AG20443 (cell line): ENCODE measurements at places on chromosomes 11 and 22.
A peak's percentile ranks its signal among the peaks of the same experiment; 100 is the strongest.

- no peak for DNase-seq
Observed at GRCh38 chr11:6625832-6626420, 6.7 kb upstream of the TPP1 start.

DNA sequence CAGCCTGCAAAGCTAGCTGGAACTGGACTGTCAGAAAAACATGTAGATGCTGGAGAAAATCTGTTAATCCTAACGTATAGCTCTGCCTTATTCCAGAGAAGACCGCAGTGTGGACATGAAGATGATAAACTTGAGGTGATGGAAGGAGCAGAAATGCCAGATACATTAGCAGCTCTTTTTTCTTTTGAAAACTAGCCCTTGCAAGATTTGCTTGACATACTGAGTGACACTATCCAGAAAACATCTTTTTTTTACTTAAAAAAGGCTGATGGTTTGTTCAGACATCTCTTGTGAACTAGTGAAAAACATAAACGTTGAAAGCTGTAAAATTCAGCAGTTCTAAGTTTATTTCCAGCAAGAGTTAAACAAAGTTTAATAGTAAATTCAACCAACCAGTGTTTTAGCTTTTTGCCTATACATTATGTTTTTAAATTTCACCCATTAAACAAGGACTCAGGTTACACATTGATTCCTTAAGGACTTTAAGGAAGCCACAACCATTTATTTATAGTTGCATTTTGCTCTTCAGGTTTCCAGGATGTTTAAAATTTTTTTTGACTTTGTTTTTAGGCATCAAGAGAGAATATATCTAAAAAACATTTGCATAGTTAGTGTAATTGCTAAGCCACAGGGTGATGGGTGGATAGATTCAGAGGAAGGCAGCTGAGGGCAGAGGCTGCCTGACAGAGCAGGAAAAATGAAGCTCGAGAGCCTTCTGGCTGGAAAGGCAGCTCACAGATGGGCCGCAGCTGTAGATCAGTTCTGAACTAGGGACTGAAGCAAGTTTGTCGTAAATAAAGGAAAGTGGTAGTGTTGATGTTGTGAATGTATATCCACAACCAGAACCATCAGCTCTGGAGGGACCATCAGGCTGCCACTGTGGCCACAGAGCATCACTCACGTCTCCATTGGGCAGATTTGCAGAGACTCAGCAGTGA is 9.5 kb downstream of the SNAP29 start:
- DNase-seq: no peak

DNA sequence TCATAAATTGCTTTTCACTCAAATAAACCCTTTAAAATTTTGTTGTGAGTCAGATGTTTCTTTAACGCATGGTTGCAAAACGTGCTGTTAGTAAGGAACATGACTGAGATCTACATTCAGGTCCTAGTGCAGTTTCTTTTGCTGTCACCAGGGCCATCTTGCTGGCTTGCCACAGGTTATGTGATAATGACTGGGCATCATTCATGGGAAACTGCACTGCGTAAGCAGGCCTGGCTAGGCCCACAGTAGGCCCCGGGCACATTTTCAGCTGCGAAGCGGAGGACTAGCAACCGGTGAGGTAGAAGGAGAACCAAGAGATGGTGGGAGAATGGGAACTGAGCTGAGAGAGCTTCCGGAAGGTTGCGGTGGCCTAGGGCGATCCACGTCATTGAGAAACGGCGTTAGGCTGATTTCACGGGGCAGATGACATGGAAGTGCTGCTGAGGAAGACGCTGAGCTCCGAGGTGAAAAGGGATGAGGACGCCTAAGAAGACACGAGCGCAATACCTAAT is 3.2 kb upstream of the KLHDC7B start:
- peak; percentile 13 for DNase-seq

DNA sequence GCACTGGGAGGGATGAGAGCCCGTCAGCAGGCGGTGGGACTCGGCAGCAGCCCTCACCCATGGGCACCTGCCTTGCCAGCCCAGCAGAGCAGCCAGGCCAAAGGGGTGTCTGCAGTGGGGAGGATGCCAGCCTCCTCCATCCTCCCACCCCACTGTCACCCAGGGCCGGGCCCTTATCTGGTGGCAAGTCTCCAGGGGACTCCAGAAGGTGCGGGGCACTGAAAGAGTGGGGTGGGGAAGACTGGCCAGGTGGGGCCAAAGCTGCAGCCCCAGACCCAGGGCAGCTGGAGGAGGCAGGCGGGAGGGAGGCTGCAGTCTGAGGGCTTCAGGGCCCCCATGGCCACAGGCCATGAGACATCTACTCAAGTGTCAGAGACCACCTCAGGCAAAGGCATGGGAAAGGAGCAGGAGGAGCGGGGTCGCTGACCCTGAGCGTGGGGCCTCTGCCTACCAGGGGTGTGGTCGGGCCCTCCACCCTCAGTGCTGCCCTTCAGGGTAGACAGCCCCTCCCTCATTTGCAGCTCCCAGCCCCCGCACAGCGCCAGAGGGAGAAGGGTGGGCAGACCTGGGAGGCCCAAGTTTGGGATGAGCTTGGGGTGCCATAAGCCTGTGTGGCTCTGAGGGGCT is 3.5 kb downstream of the DGCR6L start:
- no peak for DNase-seq

DNA sequence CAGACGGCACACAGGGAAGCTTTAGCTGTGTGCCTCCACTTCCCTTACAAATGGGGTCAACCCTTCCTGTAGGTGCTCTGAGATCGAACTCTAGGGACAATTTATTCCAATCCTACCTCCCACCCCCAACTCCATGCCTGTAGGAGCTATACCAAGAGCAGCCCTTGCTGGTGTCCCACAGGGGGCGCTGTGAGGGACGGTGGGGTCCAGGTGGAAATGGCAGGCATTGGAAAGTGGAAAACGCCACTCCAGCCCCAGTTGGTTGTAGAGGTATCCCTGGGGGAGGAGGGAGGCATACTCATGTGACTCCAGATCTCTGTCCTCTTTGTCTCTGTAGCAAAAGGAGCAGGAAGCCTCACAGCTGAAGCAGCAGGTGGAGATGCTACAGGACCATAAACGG is 161.3 kb downstream of the MYO18B start:
- DNase-seq: no peak

DNA sequence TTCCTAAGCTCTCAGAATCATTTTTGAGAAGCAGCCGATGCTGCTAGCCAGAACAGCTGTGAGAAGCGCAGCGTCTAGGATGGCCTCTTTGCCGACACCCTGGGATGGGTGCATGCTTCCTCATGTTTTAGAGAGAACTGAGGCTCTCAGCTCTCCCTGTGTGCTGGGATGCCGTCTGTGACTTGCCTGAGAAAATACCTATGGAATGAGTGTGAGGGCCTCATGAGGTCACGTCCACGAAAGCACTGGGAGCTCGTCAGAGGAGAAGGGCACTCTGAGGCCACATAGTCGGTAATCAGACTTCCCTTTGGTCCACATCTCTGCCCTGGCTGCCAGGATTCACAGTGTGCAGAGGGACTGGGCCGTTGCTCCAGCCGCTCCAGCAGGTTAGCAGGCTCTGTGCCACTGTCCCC is 54.7 kb downstream of the MICAL3 start:
- peak; percentile 82 for DNase-seq

DNA sequence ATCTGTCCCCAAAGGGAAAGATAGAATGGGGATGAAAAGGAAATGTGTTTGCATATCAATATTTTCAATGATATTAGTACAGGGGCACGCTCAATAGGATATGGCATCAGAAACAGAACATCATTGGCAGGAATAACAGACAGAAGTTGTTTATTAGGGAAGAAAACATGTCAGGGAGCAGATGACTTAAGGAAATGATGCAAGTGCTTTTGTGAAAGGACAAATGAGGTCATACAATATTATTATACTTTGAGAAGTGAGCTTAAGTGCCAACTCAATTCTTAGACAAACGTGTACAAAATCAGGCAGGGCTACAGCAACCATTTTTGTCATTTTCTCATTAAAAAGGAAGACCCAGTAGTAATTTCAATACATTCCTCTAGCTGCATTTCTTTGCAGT is 388.4 kb downstream of the SOX6 start:
- DNase-seq: no peak

- DNase-seq: no peak
Observed at GRCh38 chr11:134741453-134742223, 329.6 kb upstream of the B3GAT1 start.

- no peak for DNase-seq
Observed at GRCh38 chr11:45752106-45752505, 52.8 kb upstream of the SLC35C1 start.

GRCh38 chr11:67663532-67664212 is 10.8 kb downstream of the ALDH3B2 start:
- peak; percentile 8 for DNase-seq

- DNase-seq: no peak
Observed at GRCh38 chr22:29030016-29030617, 31.5 kb downstream of the C22orf31 start.
